Activated T-helper 17 cell treated with anti-CD3 and anti-CD28 coated beads, Interleukin-2, amount 50 U/mL, for 72 hours (primary cell): ENCODE measurements at places on chromosomes 4 and X.

DNA sequence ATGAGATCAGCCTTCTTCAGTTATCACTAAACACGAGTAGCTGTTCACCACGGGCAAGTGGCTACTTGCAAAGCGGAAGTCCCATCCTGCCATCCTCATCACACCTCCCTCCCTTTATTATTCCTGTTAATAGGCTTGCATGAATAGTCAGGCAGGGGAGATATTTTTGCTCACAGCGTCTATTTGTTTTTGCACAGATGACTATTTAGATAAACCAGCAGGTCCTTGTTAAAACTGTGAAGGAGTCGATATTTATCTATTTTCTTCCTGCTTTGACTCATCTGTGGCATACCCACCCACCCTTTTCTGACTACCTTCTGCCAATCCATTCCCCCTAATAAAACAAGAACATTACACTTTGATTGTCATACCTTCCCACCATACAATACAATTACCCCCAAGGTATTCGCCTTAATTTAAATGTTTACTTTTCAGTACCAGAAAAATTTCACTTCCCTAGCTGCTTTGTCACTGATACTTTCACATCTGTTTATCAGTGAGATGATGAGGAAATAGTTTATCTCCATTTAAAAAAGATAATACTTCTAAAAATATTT lies 96.6 kb upstream of the BANK1 start:
- ATAC-seq: no peak

DNA sequence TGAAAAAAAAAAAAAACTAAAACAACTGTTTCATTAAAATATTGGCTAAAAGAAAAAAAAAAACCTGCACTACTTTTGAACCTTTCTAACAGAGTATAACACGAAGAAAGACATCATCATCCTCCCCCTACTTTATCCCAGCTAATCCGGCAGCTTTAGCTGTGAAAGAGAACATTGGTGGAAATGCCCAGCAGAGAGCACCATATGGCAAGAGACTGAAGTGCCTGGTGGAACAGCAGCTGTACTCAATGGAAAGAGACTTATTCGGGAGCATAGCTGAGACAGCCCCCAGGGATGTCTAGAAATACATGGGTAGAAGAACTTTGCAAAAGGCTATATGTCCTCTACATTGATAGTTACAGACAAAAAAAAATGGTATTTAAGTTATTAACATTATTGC lies 30.3 kb downstream of the STPG2 start:
- no peak for ATAC-seq

GRCh38 chr4:75530556-75531322 lies 16.5 kb downstream of the THAP6 start:
- ATAC-seq: no peak

- no peak for ATAC-seq
These were observed 51.9 kb downstream of the TEX13A start for GRCh38 chrX:105168577-105168976.

DNA sequence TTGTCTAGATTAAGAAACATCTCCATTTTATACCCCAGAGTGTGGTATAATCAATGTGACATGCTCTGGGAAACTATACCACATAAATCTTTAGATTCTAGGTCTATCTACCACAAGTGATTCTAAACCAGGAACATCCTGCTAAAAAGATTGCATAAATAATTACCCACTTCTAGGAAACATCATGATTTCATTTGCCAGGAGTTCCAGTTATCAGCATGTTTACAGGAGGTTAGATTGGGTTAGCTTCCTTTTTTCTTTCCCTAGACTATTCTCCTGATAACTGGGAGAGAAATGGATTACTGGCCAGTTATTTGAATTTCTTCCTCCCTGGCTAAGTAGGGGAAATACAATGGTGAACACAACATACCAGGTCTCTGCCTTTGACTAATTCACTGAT lies 230.3 kb upstream of the BOD1L1 start:
- ATAC-seq: no peak

- peak; percentile 54 for ATAC-seq
These were observed 32.4 kb downstream of the EGF start for GRCh38 chr4:109945056-109945455.

DNA sequence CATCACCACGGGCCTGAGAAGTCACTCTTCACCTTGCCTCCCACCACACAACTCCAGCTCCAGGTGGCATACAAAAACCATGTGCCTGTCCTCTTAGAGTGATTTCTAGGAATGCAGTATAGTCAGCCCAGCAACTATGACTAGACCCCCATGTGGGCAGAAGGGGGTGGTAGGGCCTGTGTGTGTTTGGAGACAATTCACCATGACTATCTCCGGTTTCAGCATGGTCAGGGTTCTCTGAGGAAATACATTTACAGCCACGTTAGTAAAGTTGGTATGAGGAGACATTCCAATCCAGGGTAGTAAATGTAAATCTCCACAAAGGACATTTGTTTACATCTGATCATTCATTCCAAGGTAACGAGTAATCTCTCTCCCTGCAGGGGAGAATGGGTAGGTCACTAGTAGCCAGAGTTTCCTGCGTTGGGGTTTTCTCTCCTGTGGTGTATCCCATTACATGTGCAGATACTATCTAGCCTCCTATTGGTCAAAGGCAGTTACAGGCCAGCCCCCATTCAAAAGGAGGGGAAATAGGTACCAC lies 4.2 kb upstream of the MTMR1 start:
- no peak for ATAC-seq

- no peak for ATAC-seq
These were observed 135.2 kb upstream of the RASGEF1B start for GRCh38 chr4:81606801-81607501.
